ENCODE measurements at places on chromosomes 4 and X. TPM values are rescaled to one million over a fixed set of nuclear protein-coding genes. Genes with fewer than 3 reads are reported as not detected.
A peak's percentile ranks its signal among the peaks of the same experiment; 100 is the strongest.

- H3K36me3 ChIP-seq: no peaks in the 10 kb centered on the region
- no peak overlapping the region for H3K4me3 ChIP-seq
- DNase-seq: no peak
- no peaks in the 10 kb centered on the region for H3K4me1 ChIP-seq
Observed at GRCh38 chr4:83348074-83348473, 13.4 kb upstream of the HPSE start.

- H3K36me3 ChIP-seq: no peaks in the 10 kb centered on the region
- H3K4me3 ChIP-seq: no peak overlapping the region
- peak overlapping the region; percentile 36 for H3K27ac ChIP-seq
- no peak for DNase-seq
Observed at GRCh38 chr4:38320343-38320695, 343.7 kb upstream of the KLF3 start.

The DCAF8L2 gene
- polyA plus RNA-seq: not detected

DNA sequence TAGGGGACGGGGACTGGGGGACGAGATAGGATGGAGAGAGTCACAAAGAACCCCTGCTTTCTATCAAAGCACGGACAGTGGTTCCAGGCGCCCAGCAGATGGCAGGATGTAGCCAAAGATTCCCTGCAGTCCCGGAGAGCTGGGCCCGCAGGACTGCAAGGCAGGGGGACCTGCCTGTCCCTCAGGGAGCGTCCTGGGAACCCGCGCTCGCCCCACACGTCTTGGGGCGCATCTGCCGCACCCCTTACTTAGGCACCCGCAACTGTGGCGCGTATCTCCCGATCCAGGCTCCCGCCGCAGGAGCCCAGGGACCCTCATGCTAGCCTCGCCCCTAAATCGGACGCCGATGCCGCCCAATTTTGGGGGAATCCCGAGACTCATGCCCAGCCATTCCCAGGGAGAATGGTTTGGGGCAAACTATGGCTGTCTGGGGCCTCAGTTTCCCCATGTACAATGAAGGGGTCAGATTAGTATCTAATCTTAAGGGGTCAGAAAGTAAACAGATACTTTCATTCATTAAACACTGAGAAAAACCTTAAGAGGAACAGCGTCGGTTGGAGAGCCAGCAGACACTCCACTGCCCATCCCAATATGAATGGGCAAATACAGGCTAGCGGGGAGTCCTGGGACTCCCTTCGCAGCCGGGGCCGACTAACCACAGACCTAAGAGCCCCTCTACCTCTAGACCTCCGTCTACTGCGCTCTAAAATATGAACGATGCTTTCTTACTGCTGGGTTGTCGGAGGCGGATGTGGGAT, 581 bp upstream of the STK32B start:
- H3K27me3 ChIP-seq: peaks cover 29% of the 10 kb centered on the region
- H3K4me3 ChIP-seq: peak overlapping the region; percentile 75
- H3K27ac ChIP-seq: no peak overlapping the region
- peaks cover 6% of the 10 kb centered on the region for H3K4me1 ChIP-seq
- peak; percentile 87 for DNase-seq
- no peaks in the 10 kb centered on the region for H3K36me3 ChIP-seq

DNA sequence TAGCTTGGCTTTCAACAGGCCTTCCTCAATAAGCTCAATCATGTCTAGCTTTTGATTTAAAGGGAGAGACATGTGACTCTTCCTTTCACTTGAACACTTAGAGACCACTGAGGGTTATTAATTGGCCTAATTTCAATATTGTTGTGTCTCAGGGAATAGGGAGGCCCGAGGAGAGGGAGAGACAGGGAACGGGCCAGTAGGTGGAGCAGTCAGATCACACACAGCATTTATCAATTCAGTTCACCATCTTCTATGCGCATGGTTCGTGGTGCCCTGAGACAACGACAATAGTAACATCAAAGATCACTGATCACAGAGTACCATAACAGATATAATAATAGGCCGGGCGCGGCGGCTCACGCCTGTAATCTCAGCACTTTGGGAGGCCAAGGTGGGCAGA, 17.8 kb downstream of the ZNF81 start:
- H3K36me3 ChIP-seq: no peaks in the 10 kb centered on the region
- no peaks in the 10 kb centered on the region for H3K4me1 ChIP-seq
- no peak overlapping the region for H3K4me3 ChIP-seq
- H3K27me3 ChIP-seq: no peaks in the 10 kb centered on the region
